ENCODE measurements at places on chromosomes 6 and 20. TPM values are rescaled to one million over a fixed set of nuclear protein-coding genes. Genes with fewer than 3 reads are reported as not detected.

BPIFB6 gene
- not detected for total RNA-seq

VGLL2 gene
- total RNA-seq = not detected

ARFGEF3 gene
- total RNA-seq = 0.07 TPM

PACSIN1 gene
- 0.98 TPM for total RNA-seq

FOXF2 gene
- total RNA-seq = not detected

EYA4 gene
- total RNA-seq = not detected

TREML2 gene
- 1.9 TPM for total RNA-seq

ZC3H12D gene
- 0.27 TPM for total RNA-seq

KIAA1755 gene
- not detected for total RNA-seq

CCDC170 gene
- not detected for total RNA-seq

APCDD1L gene
- total RNA-seq = not detected

SALL4 gene
- 0.11 TPM for total RNA-seq

COMMD7 gene
- 41.5 TPM for total RNA-seq

HMGA1 gene
- 1,950 TPM for total RNA-seq

NOX3 gene
- not detected for total RNA-seq

SLC17A9 gene
- 0.27 TPM for total RNA-seq

FNDC11 gene
- 0.89 TPM for total RNA-seq

DLL1 gene
- not detected for total RNA-seq

All from K562 (cell line).